NCI-H2107 (cell line): ENCODE measurements at places on chromosomes 13 and 19.

DNA sequence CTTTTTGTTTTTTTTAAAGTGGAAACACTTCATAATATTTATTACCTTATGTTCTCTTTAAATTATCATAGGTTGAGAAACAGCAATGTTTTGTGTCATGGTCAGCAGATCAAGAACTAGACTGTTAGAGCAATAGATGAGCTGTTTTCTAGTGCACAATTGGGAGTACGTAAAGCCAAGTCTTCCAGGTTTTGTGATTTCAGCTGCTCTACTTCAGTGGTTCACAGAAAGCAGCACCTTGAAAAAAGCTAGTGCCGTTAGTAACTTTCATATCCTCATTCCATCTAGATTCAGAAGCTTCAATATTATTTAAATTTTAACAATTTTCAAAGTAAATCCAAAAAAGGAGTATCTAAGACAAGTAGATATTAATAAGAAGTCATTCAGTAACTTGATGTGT is 1.9 kb downstream of the GPR18 start:
- no peak for DNase-seq

DNA sequence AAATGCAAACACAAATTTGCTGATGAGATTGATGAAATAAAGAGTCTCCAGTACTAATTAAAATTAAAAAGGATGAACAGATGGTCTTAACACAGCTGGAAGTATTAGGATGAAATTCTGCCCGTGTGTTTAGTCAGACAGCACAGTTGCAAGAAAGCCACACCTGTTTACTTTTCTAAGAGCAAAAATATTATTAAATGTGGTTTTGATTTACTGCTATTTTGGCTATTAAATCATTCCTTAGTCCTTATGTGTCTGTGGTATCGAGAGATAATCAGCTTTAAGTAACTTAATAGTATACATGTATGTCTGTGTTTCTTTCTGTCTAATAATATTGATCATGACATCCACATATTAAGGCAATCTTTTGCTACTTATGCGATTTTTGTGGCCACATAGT is 494.9 kb downstream of the GPC6 start:
- DNase-seq = no peak

DNA sequence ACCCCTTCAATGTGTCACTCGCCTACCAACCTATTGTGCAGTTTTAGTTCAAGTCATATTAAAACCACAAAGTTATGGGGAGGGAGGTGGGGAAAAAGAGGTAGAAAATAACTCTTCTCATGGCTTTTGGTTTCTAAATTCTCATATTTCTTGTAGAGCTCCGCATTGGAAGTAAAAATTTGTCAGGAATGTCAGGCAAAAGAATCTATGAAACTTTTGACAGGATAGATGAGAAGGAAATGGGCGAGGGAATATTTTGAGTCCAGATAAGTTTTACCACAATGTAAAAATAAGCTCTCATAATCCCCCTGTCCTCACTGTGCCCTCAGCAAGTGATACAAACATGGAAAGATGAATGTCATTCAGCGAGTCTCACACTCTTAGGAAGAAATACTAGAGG is 270.4 kb downstream of the DLEU7 start:
- no peak for DNase-seq

GRCh38 chr13:106911627-106912026 is 343.7 kb upstream of the ARGLU1 start:
- no peak for DNase-seq

DNA sequence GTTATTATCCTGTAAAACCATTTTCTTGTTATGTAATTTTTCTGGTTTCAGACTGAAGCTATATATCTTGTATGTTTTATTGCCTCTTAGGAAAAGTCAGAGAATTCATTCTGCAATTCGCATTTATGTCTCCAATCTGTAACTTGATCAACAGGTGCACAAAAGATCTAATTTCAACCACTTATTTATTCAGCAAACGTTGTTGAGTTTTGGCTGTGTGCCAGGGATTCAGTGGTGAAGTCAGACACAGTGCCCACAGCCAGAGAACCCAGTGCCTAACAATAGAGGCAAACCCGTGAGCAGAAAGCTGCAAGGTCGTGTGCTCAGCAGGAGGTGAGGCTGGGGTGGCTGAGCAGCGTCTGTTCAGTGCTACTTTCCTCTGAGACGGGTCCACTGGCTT is 119.5 kb upstream of the MCF2L start:
- DNase-seq = peak; percentile 93

DNA sequence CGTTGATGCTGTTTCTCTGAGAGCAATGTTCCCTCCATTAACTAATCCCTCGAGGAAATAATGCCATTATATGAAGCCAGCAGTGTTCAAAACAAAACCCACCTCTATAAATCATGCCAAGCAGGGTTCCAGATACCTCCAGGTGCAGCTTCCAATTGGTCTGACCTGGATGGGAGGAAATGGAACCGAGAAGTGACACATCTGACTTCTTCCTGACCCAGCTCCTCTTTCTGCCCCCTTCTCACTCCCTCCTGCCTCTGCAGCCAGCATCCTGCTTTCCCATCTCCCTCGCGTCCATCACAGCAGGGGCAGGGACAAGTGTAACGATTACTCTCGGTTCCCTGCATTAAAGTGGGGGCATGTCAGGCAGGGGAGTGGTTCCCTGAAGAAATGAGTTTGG is 37.5 kb downstream of the HSPH1 start:
- DNase-seq = no peak

DNA sequence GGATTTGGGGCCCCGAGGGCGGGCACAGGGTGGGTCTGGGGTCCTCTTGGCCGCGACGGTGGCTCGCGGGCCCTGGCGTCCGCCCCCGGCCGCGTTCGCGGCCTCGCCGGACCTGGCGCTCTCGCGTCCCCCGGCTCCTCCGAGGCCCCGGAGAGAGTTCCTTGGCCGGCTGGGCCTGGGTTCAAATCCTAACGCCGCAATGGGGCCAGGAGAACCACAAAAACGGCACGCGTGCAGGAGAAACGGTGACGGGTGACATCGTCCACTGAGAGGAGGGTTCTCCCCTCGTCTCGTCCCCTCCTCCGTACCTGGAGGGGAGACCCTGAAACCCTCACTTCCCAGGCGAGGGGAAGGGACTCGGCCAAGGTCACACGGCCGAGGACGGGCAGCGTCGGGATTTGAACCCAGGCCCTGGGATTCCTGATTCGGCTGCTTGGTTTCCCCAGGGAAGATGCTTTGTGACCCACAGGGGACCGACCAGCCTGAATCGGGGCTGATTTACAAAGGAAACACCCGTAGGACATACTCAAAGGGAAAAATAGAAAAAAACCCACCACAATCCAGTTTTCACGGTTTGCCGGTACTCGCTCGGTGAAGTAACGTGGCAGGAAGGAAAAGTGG is 624 bp downstream of the SAFB start:
- DNase-seq = no peak

DNA sequence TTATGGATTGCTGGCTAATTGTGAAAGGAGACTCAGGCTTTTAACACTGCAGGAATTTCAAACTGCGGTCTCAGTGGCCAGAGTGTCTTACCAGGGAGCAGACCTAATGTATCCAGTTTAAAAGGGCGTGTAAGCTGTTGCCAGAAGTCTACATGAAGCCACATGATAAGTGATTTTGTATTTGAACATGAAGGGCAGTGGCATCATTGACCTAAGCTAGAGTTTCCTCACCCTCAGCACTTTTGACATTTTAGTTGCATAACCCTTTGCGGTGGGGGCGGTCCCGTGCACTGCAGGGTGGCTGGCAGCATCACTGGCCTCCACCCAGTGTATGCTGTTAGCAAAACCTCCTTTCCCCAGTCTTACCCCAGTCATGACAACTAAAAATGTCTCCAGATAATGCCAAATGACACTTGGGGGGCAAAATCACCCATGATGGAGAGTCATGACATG is 23.7 kb upstream of the GPR18 start:
- DNase-seq = no peak

GRCh38 chr13:90680826-90681225 is 666.7 kb upstream of the MIR17HG start:
- DNase-seq = no peak

DNA sequence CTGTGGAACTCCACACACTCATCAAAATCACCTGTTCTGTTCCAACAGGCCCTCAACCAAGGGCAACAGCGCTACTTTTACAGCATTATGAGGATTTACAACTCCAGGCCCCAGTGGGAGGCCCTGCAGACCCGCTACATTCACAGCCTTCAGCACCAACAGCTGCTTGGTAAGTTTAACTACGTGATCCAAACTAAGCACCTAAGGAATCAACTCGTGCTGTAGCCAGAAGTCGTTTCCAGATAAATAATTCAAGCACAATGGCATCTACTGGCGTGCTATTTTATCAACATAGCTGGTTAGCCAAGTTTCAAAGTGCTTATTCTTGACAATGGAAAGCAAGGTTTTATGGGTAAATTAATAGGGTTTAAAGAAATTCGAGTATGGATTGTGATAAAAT is 5.3 kb downstream of the FAM216B start:
- no peak for DNase-seq

GRCh38 chr13:88294368-88294767 is 623.2 kb downstream of the SLITRK5 start:
- DNase-seq = no peak

- no peak for DNase-seq
These were observed 8.0 kb upstream of the MYO1F start for GRCh38 chr19:8584965-8585893.

GRCh38 chr13:80802946-80803345 is 462.0 kb upstream of the SPRY2 start:
- DNase-seq = no peak

DNA sequence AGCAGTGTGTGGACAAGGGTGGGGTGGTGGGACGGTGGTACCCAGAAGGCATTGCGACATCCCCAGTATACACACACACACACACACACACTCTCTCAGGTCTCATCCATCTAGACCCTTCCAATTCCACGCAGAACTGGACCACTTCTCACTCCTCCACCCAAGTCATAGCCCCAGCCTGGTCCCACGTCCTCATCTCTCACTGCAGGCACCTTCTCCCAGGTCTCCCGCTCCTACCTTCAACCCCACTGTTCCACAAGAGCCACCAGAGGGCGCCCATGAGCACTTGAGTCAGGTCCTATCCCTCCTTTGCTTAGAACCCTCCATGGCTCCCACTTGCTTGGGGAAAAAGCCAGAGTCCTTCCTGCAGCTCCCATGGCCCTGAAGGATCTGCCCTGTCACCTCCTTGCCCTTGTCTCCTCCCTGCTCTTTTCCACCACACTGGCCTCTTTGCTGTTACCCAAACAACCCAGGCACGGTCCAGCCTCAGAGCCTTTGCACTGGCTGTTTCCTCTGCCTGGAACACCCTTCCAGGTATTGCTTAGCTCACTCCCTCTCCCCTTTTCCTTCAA is 62.6 kb downstream of the IER2 start:
- no peak for DNase-seq
